ENCODE measurements at places on chromosomes 2 and 18.

GRCh38 chr2:174343343-174343622 is 8.5 kb downstream of the SP9 start:
- H3K27me3 ChIP-seq, result peaks cover 56% of the 10 kb centered on the region
- peaks cover 32% of the 10 kb centered on the region for H3K4me1 ChIP-seq
- H3K4me3 ChIP-seq, result no peak overlapping the region
- peaks cover under 1% of the 10 kb centered on the region for H3K36me3 ChIP-seq

- H3K36me3 ChIP-seq, result no peaks in the 10 kb centered on the region
- H3K27ac ChIP-seq, result no peak overlapping the region
- DNase-seq, result no peak
- H3K4me3 ChIP-seq, result no peak overlapping the region
Measured at GRCh38 chr2:176751314-176752227, 461.0 kb upstream of the HNRNPA3 start.

GRCh38 chr2:162478721-162479129 is 134.8 kb downstream of the GCA start:
- H3K27me3 ChIP-seq, result no peaks in the 10 kb centered on the region
- H3K27ac ChIP-seq, result no peak overlapping the region
- no peaks in the 10 kb centered on the region for H3K36me3 ChIP-seq
- no peak overlapping the region for H3K4me3 ChIP-seq

DNA sequence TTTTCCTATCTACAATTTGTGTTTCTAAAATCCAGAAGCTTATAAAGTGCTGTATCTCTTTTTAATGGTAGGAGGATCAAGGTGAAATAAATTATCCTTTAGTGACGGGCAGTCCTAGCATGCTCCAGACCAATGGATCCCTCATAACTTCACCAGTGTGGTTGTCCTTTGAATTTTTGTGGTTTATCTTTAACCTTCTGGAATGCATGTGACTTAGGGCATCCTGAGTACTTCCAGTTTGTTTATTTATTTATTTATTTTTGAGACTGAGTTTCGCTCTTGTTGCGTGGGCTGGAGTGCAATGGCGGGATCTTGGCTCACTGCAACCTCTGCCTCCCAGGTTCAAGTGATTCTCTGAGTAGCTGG is 40.4 kb downstream of the NUP35 start:
- no peaks in the 10 kb centered on the region for H3K27me3 ChIP-seq
- peaks cover 3% of the 10 kb centered on the region for H3K4me1 ChIP-seq
- peaks cover 68% of the 10 kb centered on the region for H3K36me3 ChIP-seq
- no peak for DNase-seq
- H3K4me3 ChIP-seq, result no peak overlapping the region
- H3K27ac ChIP-seq, result no peak overlapping the region

- H3K4me3 ChIP-seq, result no peak overlapping the region
- H3K36me3 ChIP-seq, result peaks cover 27% of the 10 kb centered on the region
- H3K4me1 ChIP-seq, result peaks cover 62% of the 10 kb centered on the region
- no peaks in the 10 kb centered on the region for H3K27me3 ChIP-seq
- DNase-seq, result no peak
Measured at GRCh38 chr2:202749477-202749876, 114.7 kb downstream of the FAM117B start.

DNA sequence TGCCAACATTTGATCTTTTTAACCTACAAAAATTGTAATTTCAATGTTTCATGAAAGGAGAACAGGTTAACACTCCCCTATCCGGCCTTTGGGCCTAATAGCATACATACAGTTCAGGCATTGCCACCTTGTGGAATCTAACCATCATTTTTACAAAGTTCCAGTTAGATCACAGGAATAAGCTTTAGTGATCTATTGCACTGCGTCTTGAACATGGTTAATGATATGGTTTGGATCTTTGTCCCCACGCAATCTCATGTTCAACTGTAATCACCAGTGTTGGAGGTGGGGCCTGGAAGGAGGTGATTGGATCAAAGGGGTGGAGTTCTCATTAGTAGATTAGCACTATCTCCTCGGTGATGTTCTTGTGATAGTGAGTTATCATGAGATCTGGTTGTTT is 58.2 kb upstream of the NEUROD1 start:
- no peak overlapping the region for H3K27ac ChIP-seq
- no peak overlapping the region for H3K4me3 ChIP-seq
- no peaks in the 10 kb centered on the region for H3K4me1 ChIP-seq
- no peak for DNase-seq
- H3K36me3 ChIP-seq, result no peaks in the 10 kb centered on the region
- peaks cover 4% of the 10 kb centered on the region for H3K27me3 ChIP-seq

DNA sequence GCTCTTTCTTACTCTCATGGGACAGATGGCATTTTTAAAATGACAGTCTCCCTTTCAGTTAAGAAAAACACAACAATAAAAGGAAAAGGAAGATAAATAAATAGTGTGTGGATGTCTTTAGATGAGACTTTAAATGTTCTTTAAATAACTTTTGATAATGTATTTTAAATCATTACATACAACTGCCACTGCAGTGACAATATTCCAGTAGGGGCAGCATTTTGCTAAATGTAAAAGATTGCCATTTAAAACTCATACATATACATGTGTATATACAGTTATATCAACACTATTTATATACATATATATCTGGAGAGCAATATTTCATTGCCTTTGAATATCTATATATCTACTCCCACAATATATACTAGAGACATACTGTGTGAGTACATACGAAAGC is 90.7 kb downstream of the INO80D start:
- no peak for DNase-seq
- H3K27me3 ChIP-seq, result no peaks in the 10 kb centered on the region
- H3K27ac ChIP-seq, result no peak overlapping the region
- H3K4me3 ChIP-seq, result no peak overlapping the region

- no peak for DNase-seq
- no peaks in the 10 kb centered on the region for H3K36me3 ChIP-seq
- H3K4me1 ChIP-seq, result peaks cover 8% of the 10 kb centered on the region
Measured at GRCh38 chr2:162198239-162198638, 45.0 kb downstream of the FAP start.

DNA sequence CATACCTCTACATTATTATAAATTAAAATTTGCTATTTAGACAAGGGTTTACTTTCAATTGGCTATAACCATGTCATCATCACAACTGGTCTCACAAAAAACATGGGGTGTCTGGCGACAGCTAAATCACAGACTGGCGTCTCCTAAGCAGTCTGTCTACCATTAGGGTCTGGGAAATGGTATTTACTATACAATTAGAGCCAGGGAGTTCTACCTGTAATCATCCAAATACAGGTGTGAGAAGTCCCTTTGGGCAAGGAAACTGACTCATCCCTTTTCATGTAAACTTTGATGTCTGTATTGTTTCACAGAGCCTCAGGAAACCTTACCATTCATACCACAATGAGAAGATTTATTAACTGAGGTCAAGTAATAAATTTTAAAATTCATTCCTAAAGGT is 126.7 kb downstream of the OLA1 start:
- DNase-seq, result no peak
- no peak overlapping the region for H3K4me3 ChIP-seq
- peaks cover 15% of the 10 kb centered on the region for H3K36me3 ChIP-seq
- peaks cover 4% of the 10 kb centered on the region for H3K4me1 ChIP-seq

DNA sequence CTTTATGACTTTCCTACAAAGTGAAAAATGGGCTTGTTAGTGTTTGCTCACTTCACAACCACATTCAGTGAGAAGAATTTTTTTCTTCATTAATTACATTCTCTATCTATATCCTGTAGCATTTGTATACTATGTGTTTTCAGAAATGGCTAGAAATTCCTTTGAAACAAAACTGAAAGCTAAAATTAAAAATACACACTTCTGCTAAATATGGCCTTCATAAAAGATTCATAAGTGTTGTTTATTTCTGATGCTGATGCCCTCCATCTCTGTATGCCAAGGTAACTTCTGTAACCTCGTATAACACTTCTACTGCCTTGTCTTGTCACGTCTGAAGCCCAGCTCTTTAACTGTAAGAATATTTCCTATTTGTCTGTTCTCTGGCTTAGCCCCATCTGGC is 59.8 kb downstream of the PMAIP1 start:
- DNase-seq, result no peak
- H3K27ac ChIP-seq, result no peak overlapping the region
- H3K4me1 ChIP-seq, result peaks cover 7% of the 10 kb centered on the region
- H3K27me3 ChIP-seq, result peaks cover 6% of the 10 kb centered on the region
- no peak overlapping the region for H3K4me3 ChIP-seq

DNA sequence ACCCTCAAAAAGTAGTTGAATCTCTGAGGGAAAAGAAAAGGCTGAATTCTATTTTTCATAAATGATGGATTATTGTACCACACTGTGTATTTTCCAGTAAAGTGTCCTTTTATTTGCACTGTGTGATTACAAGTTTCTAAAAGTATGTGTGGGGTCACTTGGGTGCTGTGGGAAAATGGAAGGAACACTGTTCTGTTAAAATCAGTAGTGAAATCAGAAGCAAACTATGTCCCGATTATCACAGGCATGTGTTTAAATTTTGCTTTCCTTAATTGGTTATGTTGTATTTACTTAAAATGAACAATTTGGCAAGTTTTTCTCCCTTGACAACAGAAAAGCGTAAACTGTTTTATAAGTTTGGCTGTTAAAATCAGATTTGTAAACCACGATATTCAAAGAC is 353.1 kb downstream of the ARHGAP15 start:
- DNase-seq, result no peak
- no peak overlapping the region for H3K27ac ChIP-seq
- H3K4me3 ChIP-seq, result no peak overlapping the region
- H3K4me1 ChIP-seq, result peaks cover 26% of the 10 kb centered on the region

DNA sequence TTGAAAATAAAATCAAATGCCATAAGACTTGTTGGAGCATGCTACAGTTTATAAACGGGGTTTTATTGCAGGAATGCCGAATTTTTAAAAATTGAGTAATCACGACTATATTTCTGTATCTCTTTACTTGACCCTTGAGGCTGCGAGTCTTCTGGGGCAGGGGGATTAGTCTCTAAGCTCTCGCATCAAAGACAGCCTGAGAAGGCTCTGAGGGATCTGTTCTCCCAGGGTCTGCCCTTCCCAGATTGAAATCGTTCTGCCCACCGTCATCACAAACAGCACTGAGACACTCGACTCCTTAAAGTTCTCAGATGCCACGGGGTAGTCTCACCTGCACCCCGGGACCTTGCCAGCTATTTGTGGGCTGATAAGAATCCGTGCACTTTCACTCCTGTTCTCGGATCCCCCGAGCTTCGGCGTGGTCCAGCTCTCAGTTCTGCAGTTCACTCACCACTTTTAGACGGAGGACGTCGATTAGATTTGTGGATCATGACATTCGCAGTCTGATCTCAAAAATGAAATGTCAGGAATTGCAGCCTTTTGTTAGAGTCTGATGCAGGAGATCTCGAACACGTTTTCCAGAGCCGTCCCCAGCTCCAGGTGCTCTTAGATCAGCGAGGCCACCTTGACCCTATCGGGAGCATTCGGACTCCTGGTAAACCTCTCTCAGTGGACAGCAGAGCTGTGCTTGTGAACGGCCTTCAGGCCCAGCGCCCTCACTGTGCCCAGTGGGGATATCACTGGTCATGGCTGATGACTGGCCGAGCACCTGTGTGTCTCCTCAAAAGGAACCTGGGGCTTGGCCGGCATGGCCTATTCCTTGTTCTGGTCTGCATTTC is 43.0 kb downstream of the TWIST2 start:
- no peaks in the 10 kb centered on the region for H3K36me3 ChIP-seq
- H3K4me1 ChIP-seq, result no peaks in the 10 kb centered on the region
- no peak overlapping the region for H3K4me3 ChIP-seq
- no peak for DNase-seq
- H3K27me3 ChIP-seq, result peaks cover 4% of the 10 kb centered on the region
- H3K27ac ChIP-seq, result no peak overlapping the region

GRCh38 chr2:163863073-163863472 is 127.3 kb upstream of the FIGN start:
- no peaks in the 10 kb centered on the region for H3K36me3 ChIP-seq
- no peak overlapping the region for H3K4me3 ChIP-seq
- H3K27ac ChIP-seq, result no peak overlapping the region
- DNase-seq, result no peak
- no peaks in the 10 kb centered on the region for H3K27me3 ChIP-seq

- peak overlapping the region; percentile 85 for H3K27ac ChIP-seq
- DNase-seq, result no peak
- H3K4me3 ChIP-seq, result peak overlapping the region; percentile 83
- H3K36me3 ChIP-seq, result peaks cover 23% of the 10 kb centered on the region
- H3K4me1 ChIP-seq, result peaks cover 14% of the 10 kb centered on the region
Measured at GRCh38 chr2:173354073-173354581, 545 bp upstream of the CDCA7 start.

GRCh38 chr2:176562359-176563078 is 293.3 kb downstream of the MTX2 start:
- no peaks in the 10 kb centered on the region for H3K36me3 ChIP-seq
- no peak for DNase-seq
- no peak overlapping the region for H3K27ac ChIP-seq
- no peaks in the 10 kb centered on the region for H3K4me1 ChIP-seq
- peaks cover 35% of the 10 kb centered on the region for H3K27me3 ChIP-seq

DNA sequence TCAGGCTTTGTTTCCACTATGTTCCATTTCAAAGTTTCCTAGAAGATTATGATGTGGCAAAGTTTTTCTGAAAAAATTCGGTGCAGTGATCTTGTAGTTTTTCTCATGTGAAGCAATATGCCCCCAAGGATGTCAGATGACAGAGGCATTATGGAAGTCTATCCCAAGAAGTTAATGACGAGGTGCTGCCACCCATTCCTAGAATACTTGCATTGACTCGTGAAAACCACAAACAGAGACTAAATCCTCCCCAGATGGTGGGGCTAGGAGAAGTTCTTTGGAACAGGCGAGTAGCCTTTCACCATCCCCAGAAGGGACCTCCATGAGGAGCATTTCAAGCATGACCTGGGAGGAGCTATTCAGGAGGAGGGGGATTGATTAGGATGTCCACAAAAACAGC is 40.2 kb upstream of the COPS8 start:
- H3K27me3 ChIP-seq, result no peaks in the 10 kb centered on the region
- H3K36me3 ChIP-seq, result peaks cover 2% of the 10 kb centered on the region
- no peak overlapping the region for H3K27ac ChIP-seq

All from activated naive CD4-positive, alpha-beta T cell treated with anti-CD3 and anti-CD28 coated beads for 36 hours (primary cell).